ENCODE measurements at places on chromosomes 1 and 21. TPM values are rescaled to one million over a fixed set of nuclear protein-coding genes. Genes with fewer than 3 reads are reported as not detected.

The RHBG gene
- 3.5 TPM for total RNA-seq

- DNase-seq = no peak
- no peaks in the 10 kb centered on the region for H3K27me3 ChIP-seq
- H3K4me3 ChIP-seq = no peak overlapping the region
Observed at GRCh38 chr1:65214340-65215027, 66.5 kb downstream of the AK4 start.

GRCh38 chr1:245677461-245678240 lies 522.9 kb downstream of the KIF26B start:
- no peaks in the 10 kb centered on the region for H3K36me3 ChIP-seq
- peak; percentile 37 for DNase-seq
- H3K4me1 ChIP-seq = no peaks in the 10 kb centered on the region
- no peak overlapping the region for H3K27ac ChIP-seq
- no peaks in the 10 kb centered on the region for H3K27me3 ChIP-seq
- no peak overlapping the region for H3K4me3 ChIP-seq

DNA sequence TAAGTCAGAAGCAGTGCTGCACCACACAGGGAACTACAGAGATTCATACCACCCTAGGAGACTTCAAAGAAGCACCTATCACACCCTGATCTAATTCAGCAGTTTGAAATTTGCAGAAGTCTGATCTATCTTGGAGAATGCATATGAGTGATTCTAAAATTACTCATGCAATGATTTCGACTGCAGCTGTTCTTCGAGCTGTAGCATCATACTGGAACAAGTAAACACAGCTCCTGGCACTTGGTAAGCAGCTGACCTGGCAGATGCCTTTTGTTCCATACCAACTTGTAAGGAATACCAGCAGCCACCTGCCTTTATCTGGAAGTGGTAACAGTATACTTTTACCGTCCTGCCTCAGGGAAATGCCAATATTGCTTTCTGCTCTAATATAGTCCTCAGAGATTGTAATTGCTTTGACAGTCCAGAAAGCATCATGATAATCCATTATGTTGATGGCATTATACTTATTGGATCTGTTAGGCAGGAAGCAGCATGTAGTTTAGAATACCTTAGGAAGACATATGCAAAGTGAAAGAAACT lies 25.7 kb downstream of the AADACL4 start:
- peaks cover 49% of the 10 kb centered on the region for H3K27me3 ChIP-seq
- no peak overlapping the region for H3K4me3 ChIP-seq
- no peak for DNase-seq

The ERRFI1 gene
- 64.3 TPM for total RNA-seq

The CLDN8 gene
- not detected for total RNA-seq

The SELENOF gene
- total RNA-seq = 131 TPM

The PYHIN1 gene
- total RNA-seq = not detected

GRCh38 chr1:53309802-53310201 lies 18.1 kb downstream of the LRP8 start:
- no peak overlapping the region for H3K27ac ChIP-seq
- no peak for DNase-seq
- H3K36me3 ChIP-seq = peaks cover 11% of the 10 kb centered on the region
- H3K27me3 ChIP-seq = no peaks in the 10 kb centered on the region
- H3K4me1 ChIP-seq = no peaks in the 10 kb centered on the region

The SPATC1L gene
- 27.2 TPM for total RNA-seq

- H3K4me3 ChIP-seq = no peak overlapping the region
- H3K27me3 ChIP-seq = no peaks in the 10 kb centered on the region
- no peak overlapping the region for H3K27ac ChIP-seq
- DNase-seq = no peak
Observed at GRCh38 chr1:194256010-194256409, 1069.6 kb upstream of the B3GALT2 start.

- H3K36me3 ChIP-seq = no peaks in the 10 kb centered on the region
- no peak overlapping the region for H3K4me3 ChIP-seq
- H3K27me3 ChIP-seq = peaks cover 5% of the 10 kb centered on the region
- no peak for DNase-seq
- no peaks in the 10 kb centered on the region for H3K4me1 ChIP-seq
Observed at GRCh38 chr1:224670506-224670905, 54.4 kb downstream of the CNIH3 start.

The TYW3 gene
- total RNA-seq = 14.8 TPM

- no peaks in the 10 kb centered on the region for H3K27me3 ChIP-seq
- H3K4me3 ChIP-seq = no peak overlapping the region
- H3K27ac ChIP-seq = no peak overlapping the region
- H3K4me1 ChIP-seq = no peaks in the 10 kb centered on the region
- H3K36me3 ChIP-seq = no peaks in the 10 kb centered on the region
Observed at GRCh38 chr1:25187077-25187476, 45.2 kb downstream of the SYF2 start.

The GNG4 gene
- 13.5 TPM for total RNA-seq

GRCh38 chr1:198686069-198686728 lies 47.4 kb downstream of the PTPRC start:
- no peaks in the 10 kb centered on the region for H3K27me3 ChIP-seq
- no peaks in the 10 kb centered on the region for H3K36me3 ChIP-seq
- H3K4me3 ChIP-seq = no peak overlapping the region
- no peak overlapping the region for H3K27ac ChIP-seq

The SLAMF8 gene
- not detected for total RNA-seq

The LYPD8 gene
- not detected for total RNA-seq

The S100B gene
- not detected for total RNA-seq

- no peaks in the 10 kb centered on the region for H3K4me1 ChIP-seq
- H3K27ac ChIP-seq = no peak overlapping the region
- no peaks in the 10 kb centered on the region for H3K27me3 ChIP-seq
- H3K36me3 ChIP-seq = no peaks in the 10 kb centered on the region
- no peak overlapping the region for H3K4me3 ChIP-seq
Observed at GRCh38 chr1:4089421-4090175, 189.5 kb upstream of the C1orf174 start.

- H3K4me1 ChIP-seq = no peaks in the 10 kb centered on the region
- H3K4me3 ChIP-seq = no peak overlapping the region
- H3K27me3 ChIP-seq = no peaks in the 10 kb centered on the region
- no peak overlapping the region for H3K27ac ChIP-seq
- no peaks in the 10 kb centered on the region for H3K36me3 ChIP-seq
- no peak for DNase-seq
Observed at GRCh38 chr1:87165177-87165576, 163.5 kb upstream of the LMO4 start.

DNA sequence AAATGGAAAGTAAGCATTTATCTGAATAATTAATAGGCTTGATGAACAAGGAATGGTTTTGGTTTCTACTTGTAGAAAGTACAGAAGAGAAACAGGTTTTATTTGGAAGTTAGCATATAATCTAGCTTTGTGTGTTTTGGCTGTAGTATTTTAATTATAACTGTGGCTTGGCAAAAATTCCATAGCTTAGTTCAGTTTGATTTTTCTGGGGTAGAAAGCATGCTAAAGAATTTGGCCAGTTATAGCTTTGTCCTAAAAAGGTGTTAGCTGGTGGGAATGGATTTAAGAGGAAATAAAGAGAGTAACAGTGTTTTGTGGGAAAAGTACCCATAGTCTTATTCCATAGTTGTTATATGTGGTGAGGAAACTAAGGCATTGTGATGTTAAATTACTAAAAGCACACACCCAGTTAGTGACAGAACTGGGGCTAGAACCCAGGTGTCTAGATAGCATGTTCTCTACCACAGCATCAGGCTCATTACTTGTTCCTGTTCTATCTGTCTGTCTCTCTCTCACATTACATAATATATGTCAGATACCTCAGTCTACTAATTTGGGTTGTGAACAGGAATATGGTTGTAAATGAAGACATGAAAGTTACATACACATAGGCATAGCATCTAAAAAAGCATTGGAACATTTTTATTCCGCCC lies 55.0 kb downstream of the MPZL1 start:
- H3K4me1 ChIP-seq = no peaks in the 10 kb centered on the region
- no peak overlapping the region for H3K4me3 ChIP-seq
- peaks cover 82% of the 10 kb centered on the region for H3K36me3 ChIP-seq
- no peak overlapping the region for H3K27ac ChIP-seq
- no peaks in the 10 kb centered on the region for H3K27me3 ChIP-seq

GRCh38 chr1:179187043-179187442 lies 42.4 kb downstream of the ABL2 start:
- peaks cover 8% of the 10 kb centered on the region for H3K36me3 ChIP-seq
- no peak for DNase-seq
- no peaks in the 10 kb centered on the region for H3K27me3 ChIP-seq
- no peaks in the 10 kb centered on the region for H3K4me1 ChIP-seq

- no peaks in the 10 kb centered on the region for H3K36me3 ChIP-seq
- no peak overlapping the region for H3K27ac ChIP-seq
- H3K27me3 ChIP-seq = no peaks in the 10 kb centered on the region
- peak; percentile 26 for DNase-seq
- H3K4me3 ChIP-seq = no peak overlapping the region
- H3K4me1 ChIP-seq = peaks cover 15% of the 10 kb centered on the region
Observed at GRCh38 chr1:200355801-200356200, 54.0 kb downstream of the ZNF281 start.

DNA sequence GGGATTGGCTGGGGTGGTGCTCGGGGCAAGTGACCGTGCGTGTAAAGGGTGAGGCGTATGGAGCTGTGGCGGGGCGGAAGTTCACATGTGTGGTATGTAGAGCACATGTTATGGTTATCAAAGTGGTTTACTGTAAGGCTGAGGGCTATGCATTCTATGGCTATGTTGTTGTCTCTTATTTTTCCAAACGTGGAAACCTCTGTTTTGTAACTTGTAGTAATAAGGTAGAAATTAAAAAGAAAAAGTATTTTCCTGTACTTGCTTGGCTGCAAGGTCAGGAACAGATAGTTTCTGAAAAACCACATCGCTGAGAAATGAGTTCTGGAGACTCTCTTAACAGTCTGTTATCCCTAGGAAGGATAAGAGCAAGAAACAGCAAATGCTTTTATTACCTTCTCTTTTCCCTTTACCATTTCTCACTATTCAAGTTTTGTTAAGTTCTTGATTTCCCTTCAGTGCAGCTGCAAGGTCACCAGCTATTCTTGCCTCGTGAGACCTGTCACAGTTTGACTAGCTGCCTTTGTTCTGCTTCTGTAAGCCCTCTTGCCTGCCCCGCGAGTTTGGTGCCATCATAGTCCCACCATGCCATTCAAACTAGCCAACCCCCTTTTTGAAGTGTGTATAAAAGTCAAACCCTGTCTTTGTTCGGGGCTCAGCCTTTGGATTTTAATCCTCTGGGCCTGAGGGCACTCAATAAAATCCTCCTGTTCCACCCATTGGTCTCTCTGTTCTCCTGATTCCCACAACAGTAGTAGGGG lies 9.5 kb downstream of the RNU1-2 start:
- no peaks in the 10 kb centered on the region for H3K27me3 ChIP-seq
- H3K4me3 ChIP-seq = peak overlapping the region; percentile 83
- no peaks in the 10 kb centered on the region for H3K36me3 ChIP-seq
- H3K27ac ChIP-seq = peak overlapping the region; percentile 100
- peak; percentile 82 for DNase-seq

- H3K4me1 ChIP-seq = peaks cover 9% of the 10 kb centered on the region
- no peaks in the 10 kb centered on the region for H3K36me3 ChIP-seq
- DNase-seq = no peak
- no peak overlapping the region for H3K4me3 ChIP-seq
- no peaks in the 10 kb centered on the region for H3K27me3 ChIP-seq
Observed at GRCh38 chr1:168551688-168552087, 7.9 kb upstream of the XCL2 start.

- H3K4me1 ChIP-seq = no peaks in the 10 kb centered on the region
- H3K27me3 ChIP-seq = no peaks in the 10 kb centered on the region
- H3K36me3 ChIP-seq = no peaks in the 10 kb centered on the region
- H3K4me3 ChIP-seq = no peak overlapping the region
- DNase-seq = no peak
Observed at GRCh38 chr1:221858818-221859611, 117.1 kb upstream of the DUSP10 start.

DNA sequence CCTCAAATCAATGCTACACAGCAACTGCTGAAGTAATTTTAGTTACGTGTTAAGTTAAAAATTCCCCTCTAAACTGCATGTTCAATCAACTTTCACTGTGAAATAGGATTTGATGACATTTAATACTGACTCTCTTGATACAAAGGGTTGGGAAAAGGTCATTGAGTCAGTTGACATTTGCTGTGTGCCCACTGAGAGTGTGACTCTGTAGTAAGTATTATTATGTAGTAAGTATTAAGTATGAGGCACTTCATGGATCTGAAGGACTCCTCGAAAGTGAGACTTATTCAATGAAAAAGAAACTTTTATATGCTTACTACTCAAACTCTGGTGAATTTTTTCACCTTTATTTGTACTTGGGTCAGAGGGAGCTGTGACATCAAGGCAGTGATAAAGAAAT lies 83.1 kb upstream of the S1PR1 start:
- no peak overlapping the region for H3K27ac ChIP-seq
- no peaks in the 10 kb centered on the region for H3K27me3 ChIP-seq
- H3K36me3 ChIP-seq = no peaks in the 10 kb centered on the region
- no peak overlapping the region for H3K4me3 ChIP-seq
- DNase-seq = no peak

- no peaks in the 10 kb centered on the region for H3K27me3 ChIP-seq
- H3K4me1 ChIP-seq = no peaks in the 10 kb centered on the region
- DNase-seq = no peak
- H3K4me3 ChIP-seq = no peak overlapping the region
Observed at GRCh38 chr1:6547301-6547700, 7.0 kb downstream of the NOL9 start.

The ARHGAP30 gene
- total RNA-seq = 0.07 TPM

DNA sequence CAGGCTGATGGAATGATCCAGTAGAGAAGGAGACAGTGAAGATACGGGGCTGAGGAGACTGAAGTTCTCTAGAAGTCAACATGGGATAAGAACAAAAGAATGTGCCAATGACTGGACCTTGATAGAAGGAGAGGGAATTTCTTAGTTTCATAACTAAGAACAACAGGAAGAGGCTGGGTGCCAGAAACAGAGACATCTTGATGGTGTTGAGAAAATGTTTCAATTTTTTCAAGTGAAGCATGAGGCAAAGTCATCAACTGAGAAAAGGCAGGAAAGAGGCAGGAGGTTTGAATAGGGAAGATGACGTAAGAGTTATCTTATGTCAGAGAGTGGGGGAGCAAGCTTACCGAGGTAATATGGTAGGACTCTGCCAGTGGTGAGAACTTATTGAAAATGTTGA lies 80.1 kb downstream of the SPAG17 start:
- H3K4me1 ChIP-seq = peaks cover 6% of the 10 kb centered on the region
- DNase-seq = no peak
- no peaks in the 10 kb centered on the region for H3K27me3 ChIP-seq
- H3K4me3 ChIP-seq = no peak overlapping the region
- H3K27ac ChIP-seq = no peak overlapping the region

DNA sequence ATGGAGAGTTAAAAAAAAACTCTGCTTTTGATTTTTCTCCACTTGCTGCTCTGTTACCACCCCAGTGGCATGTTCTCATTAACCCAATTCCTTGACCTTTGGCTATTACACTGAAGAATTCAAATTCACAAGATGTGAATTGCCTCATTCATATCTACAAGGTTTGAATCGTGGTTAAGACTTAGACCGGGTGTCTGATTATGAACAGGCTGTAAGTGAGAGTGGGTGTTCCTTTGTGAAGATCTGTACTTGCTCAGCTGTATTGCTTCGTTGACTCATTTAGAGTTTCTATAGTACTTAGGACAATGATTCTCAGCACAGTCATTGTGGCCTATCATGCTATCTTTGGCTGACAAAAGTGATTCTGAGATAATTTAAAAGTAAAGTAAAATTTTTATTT lies 36.4 kb downstream of the DNM3 start:
- no peaks in the 10 kb centered on the region for H3K36me3 ChIP-seq
- DNase-seq = no peak
- H3K4me3 ChIP-seq = no peak overlapping the region
- no peak overlapping the region for H3K27ac ChIP-seq
- peaks cover 4% of the 10 kb centered on the region for H3K4me1 ChIP-seq
